ENCODE measurements at places on chromosomes 11 and 22.

- no peak for DNase-seq
Observed at GRCh38 chr22:43217285-43218030, 30.5 kb upstream of the TTLL12 start.

GRCh38 chr11:124069429-124070401, 28.6 kb upstream of the OR10G7 start:
- DNase-seq, result peak; percentile 45

DNA sequence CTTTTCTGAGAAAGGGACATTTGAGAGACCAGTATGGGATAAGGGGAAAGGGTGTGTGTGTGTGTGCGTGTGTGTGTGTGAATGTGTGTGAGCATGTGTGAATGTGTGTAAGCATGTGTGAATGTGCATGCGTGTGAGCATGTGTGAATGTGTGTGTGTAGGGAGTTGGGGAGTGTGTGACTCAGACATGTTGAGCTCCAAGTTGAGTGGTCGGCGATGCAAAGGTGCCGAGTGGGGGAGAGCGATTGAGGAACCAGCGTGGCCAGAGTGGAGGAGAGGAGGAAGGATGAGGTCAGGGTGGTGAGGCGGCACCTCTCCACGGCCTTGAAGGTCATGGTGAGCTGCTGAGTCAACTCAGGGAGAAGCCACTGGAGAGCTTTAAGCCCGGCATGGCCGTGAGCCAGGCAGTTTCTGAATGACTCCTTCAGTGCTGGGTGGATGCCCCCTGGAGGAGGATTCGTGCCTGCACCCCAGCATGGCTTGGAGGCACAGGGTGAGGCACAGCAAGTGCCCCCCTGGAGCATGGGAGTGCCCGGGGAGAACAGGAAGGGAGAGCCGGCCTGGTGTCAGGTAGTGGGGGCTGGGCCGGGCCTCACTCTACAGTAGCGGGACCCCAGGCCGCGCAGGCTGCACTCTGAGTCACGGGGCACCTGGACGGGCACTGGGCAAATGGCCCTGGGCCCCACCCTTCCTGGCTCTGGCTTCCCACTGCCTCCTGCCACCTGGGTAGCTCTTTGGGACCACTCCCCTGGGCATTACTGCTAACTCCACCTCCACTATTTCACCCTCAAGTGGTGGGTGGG, 8.2 kb upstream of the CCDC88B start:
- DNase-seq, result peak; percentile 90

GRCh38 chr11:12220305-12220704, 109.9 kb downstream of the MICAL2 start:
- DNase-seq, result no peak

GRCh38 chr11:34411791-34412190, 26.9 kb upstream of the CAT start:
- DNase-seq, result no peak

DNA sequence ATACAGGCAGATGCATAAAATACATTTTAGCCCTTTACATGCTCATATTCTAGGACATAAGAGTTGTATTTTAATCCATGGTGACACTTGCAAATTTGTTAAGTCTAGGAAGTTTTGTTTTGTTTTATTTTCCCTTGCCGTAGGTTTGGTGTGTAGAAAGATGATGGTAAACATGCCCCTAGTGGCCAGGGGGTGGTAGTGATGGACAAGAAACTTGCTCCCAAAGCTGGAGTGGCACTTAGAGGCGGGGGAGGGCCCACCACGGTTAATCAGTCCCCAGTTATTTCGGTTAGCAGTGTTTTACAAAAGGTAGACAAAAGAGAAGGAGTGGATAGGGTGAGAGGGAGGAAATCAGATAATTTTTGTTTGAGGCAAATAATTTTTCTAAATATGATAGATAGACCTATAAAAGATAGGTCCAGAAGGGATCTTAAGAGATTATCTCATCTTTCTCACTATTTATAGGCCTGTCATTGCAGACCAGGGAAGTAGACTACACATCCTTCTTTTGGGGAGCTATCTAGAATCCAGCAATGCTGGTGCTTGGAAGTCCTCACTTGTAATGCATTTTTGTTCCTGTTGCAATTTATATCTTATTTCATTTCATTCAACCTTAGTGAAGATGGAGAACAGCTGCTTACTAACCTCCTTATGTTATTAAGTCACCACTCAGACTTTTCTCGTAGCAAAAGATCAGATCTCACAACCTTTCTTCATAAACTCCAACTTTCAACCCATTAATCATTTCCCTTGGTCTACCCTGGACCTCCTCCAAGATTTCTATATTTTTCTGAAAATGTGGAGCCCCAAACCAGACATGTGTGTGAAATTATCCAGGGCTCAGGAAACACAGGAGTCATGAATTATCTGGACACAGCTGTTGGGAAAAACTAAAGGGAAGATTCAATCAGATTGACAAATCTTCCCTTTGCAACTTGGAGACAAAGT, 5.9 kb upstream of the BDNF start:
- peak; percentile 68 for DNase-seq

- peak; percentile 16 for DNase-seq
Observed at GRCh38 chr11:32072872-32073643, 17.8 kb upstream of the RCN1 start.

Measured in AG10803 (cell line).